Esophagus (tissue), 2 donors: ENCODE measurements at places on chromosomes 3 and 15. TPM values are rescaled to one million over a fixed set of nuclear protein-coding genes. Genes with fewer than 3 reads are reported as not detected.

The SIDT1 gene
- 1.0 TPM for polyA plus RNA-seq

The CHRD gene
- 2.2 TPM for polyA plus RNA-seq

The CX3CR1 gene
- 0.14 TPM for polyA plus RNA-seq

The ZBTB38 gene
- 3.4 TPM for polyA plus RNA-seq

The GPR87 gene
- 75.3 TPM for polyA plus RNA-seq

The CTXN2 gene
- polyA plus RNA-seq = not detected

The ARPP21 gene
- 0.01 TPM for polyA plus RNA-seq

The DPPA2 gene
- not detected for polyA plus RNA-seq

The FANCD2 gene
- 5.1 TPM for polyA plus RNA-seq
